ENCODE measurements at places on chromosomes 1 and 21. TPM values are rescaled to one million over a fixed set of nuclear protein-coding genes. Genes with fewer than 3 reads are reported as not detected.

- no peak overlapping the region for H3K27ac ChIP-seq
- H3K36me3 ChIP-seq = no peaks in the 10 kb centered on the region
- H3K4me3 ChIP-seq = no peak overlapping the region
- H3K27me3 ChIP-seq = no peaks in the 10 kb centered on the region
These were observed 302.2 kb downstream of the NTNG1 start for GRCh38 chr1:107443027-107443426.

SPRR2A gene
- not detected for total RNA-seq

OLFM3 gene
- total RNA-seq = not detected

MATN1 gene
- 0.91 TPM for total RNA-seq

- no peak for DNase-seq
- H3K27me3 ChIP-seq = no peaks in the 10 kb centered on the region
- H3K4me3 ChIP-seq = no peak overlapping the region
- no peaks in the 10 kb centered on the region for H3K4me1 ChIP-seq
These were observed 7.2 kb downstream of the SNX7 start for GRCh38 chr1:98668733-98669132.

- H3K27me3 ChIP-seq = no peaks in the 10 kb centered on the region
- H3K36me3 ChIP-seq = no peaks in the 10 kb centered on the region
- no peak overlapping the region for H3K4me3 ChIP-seq
- no peaks in the 10 kb centered on the region for H3K4me1 ChIP-seq
- no peak for DNase-seq
These were observed 251.1 kb upstream of the IRF2BP2 start for GRCh38 chr1:234861024-234861620.

- no peaks in the 10 kb centered on the region for H3K27me3 ChIP-seq
- H3K4me3 ChIP-seq = no peak overlapping the region
- no peaks in the 10 kb centered on the region for H3K36me3 ChIP-seq
- H3K4me1 ChIP-seq = no peaks in the 10 kb centered on the region
- no peak overlapping the region for H3K27ac ChIP-seq
- DNase-seq = no peak
These were observed 687.2 kb downstream of the MATN1 start for GRCh38 chr1:30036229-30036547.

GRCh38 chr1:229768232-229768631 is 142.2 kb downstream of the URB2 start:
- H3K27me3 ChIP-seq = no peaks in the 10 kb centered on the region
- no peak overlapping the region for H3K27ac ChIP-seq
- no peaks in the 10 kb centered on the region for H3K36me3 ChIP-seq
- no peak overlapping the region for H3K4me3 ChIP-seq
- DNase-seq = no peak

KCNA2 gene
- total RNA-seq = 0.35 TPM

SMAP2 gene
- 144 TPM for total RNA-seq

DNA sequence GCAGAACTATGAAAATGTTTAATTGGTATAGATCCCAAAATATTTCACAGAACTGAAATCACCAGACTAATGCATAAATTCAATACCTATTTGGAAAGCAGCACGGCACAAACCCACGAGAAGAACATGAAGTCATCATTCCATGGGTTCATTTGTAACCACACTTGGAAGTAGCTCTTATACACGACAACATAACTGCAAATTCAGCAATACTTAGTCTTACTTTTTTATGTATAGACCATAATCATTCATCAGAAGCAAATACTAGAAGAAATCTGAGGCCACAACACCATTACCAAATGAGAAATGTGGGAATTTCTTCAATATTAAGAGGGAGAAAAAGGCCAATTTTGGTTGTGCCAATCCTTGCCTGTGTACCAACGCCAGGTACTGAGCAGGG is 4.2 kb upstream of the UBE2G2 start:
- no peak for DNase-seq
- H3K4me1 ChIP-seq = peaks cover 10% of the 10 kb centered on the region
- no peak overlapping the region for H3K4me3 ChIP-seq
- no peaks in the 10 kb centered on the region for H3K27me3 ChIP-seq

DNA sequence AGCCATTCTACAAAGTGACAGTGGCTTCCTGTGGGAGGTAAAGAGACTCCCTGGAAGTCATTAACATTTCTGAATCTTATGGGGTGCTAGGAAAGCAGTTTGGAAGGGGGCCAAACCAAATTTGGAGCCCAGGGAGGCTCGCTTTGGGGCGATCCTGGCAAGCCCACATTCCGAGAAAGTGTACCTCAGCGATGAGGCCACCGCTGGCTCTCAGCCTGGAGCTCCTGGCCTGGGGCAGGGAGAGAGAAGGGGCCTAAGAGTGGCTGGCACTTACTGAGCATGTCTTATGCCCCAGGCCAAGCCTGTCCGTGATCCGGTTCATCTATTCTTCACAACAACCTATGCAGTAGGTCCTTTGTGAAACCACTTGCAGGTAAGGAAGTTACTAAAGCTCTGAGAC is 98.8 kb downstream of the CCDC185 start:
- H3K27me3 ChIP-seq = no peaks in the 10 kb centered on the region
- H3K36me3 ChIP-seq = no peaks in the 10 kb centered on the region
- no peak for DNase-seq

GRCh38 chr1:164137273-164137925 is 421.6 kb upstream of the PBX1 start:
- no peaks in the 10 kb centered on the region for H3K27me3 ChIP-seq
- H3K4me3 ChIP-seq = no peak overlapping the region
- no peak for DNase-seq
- H3K4me1 ChIP-seq = no peaks in the 10 kb centered on the region
- H3K27ac ChIP-seq = no peak overlapping the region

GRCh38 chr21:36188081-36188681 is 31.6 kb downstream of the DOP1B start:
- no peak overlapping the region for H3K4me3 ChIP-seq
- H3K36me3 ChIP-seq = no peaks in the 10 kb centered on the region
- H3K27ac ChIP-seq = no peak overlapping the region
- no peak for DNase-seq
- peaks cover 9% of the 10 kb centered on the region for H3K4me1 ChIP-seq
- H3K27me3 ChIP-seq = no peaks in the 10 kb centered on the region

CLDN14 gene
- not detected for total RNA-seq

GRCh38 chr21:44078411-44078981 is 28.7 kb upstream of the PWP2 start:
- peaks cover 56% of the 10 kb centered on the region for H3K36me3 ChIP-seq
- no peak overlapping the region for H3K27ac ChIP-seq
- no peak overlapping the region for H3K4me3 ChIP-seq

- H3K4me1 ChIP-seq = no peaks in the 10 kb centered on the region
- no peak overlapping the region for H3K4me3 ChIP-seq
- H3K36me3 ChIP-seq = no peaks in the 10 kb centered on the region
- no peaks in the 10 kb centered on the region for H3K27me3 ChIP-seq
These were observed 361.5 kb upstream of the ZP4 start for GRCh38 chr1:238252033-238252802.

- H3K4me1 ChIP-seq = no peaks in the 10 kb centered on the region
- H3K4me3 ChIP-seq = no peak overlapping the region
- no peak overlapping the region for H3K27ac ChIP-seq
- DNase-seq = no peak
These were observed 393.7 kb downstream of the HLX start for GRCh38 chr1:221272940-221273339.

KMO gene
- total RNA-seq = 1.4 TPM

- H3K27ac ChIP-seq = no peak overlapping the region
- no peaks in the 10 kb centered on the region for H3K36me3 ChIP-seq
- no peaks in the 10 kb centered on the region for H3K27me3 ChIP-seq
- H3K4me1 ChIP-seq = peaks cover 45% of the 10 kb centered on the region
- H3K4me3 ChIP-seq = no peak overlapping the region
- no peak for DNase-seq
These were observed 2.5 kb upstream of the UBASH3A start for GRCh38 chr21:42401154-42401553.

- no peaks in the 10 kb centered on the region for H3K27me3 ChIP-seq
- no peak overlapping the region for H3K27ac ChIP-seq
- H3K4me1 ChIP-seq = no peaks in the 10 kb centered on the region
These were observed 405.7 kb downstream of the NTNG1 start for GRCh38 chr1:107546576-107546975.

BCL2L15 gene
- total RNA-seq = 1.9 TPM

DNA sequence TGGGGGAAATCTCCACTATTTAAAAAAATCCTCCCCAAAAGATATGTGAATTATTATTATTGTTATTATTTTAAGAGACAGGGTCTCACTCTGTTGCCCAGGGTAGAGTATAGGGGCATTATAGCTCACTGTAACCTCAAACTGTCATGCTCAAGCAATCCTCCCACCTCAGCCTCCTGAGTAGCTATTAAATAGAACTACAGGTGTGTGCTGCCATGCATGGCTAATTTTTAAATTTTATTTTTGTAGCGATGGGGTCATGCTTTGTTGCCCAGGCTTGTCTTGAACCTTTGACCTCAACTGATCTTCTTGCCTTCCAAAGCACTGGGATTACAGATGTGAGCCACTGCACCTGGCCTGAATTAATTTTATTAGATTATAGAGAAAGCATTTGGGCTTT is 116.8 kb downstream of the RABGAP1L start:
- H3K27ac ChIP-seq = no peak overlapping the region
- no peaks in the 10 kb centered on the region for H3K27me3 ChIP-seq
- no peak overlapping the region for H3K4me3 ChIP-seq
- no peak for DNase-seq

DNA sequence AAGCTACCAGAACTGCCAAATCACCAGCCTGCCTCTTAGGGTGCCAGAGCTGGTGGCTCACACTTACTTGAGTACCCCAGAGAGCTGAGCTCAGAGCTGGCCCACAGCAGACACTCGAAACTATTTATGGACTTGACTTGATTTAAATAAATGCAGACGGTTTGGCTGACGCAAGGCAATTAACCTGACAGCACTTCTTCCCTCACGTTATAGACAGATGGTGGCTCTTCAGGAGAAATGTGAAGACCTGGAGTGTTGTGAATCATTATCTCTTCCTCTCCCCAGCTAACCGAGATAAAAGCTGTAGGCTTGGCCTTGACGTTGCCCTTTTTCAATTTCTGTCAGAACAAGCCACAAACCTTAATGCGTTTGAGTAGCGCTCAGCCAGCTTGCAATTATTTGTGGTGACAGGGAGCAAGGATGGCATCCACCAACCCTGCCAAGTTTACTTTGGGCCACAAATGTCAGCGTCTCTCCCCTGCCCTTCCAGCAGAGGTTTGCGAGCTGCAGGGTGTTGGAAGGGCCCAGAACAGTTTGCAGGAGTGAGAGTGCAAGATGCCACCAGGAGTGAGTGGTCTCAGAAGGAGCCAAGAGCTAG is 34.0 kb upstream of the BCAR3 start:
- DNase-seq = no peak
- no peak overlapping the region for H3K27ac ChIP-seq
- no peaks in the 10 kb centered on the region for H3K4me1 ChIP-seq
- H3K27me3 ChIP-seq = no peaks in the 10 kb centered on the region
- no peak overlapping the region for H3K4me3 ChIP-seq

MX2 gene
- total RNA-seq = 13.2 TPM

DNA sequence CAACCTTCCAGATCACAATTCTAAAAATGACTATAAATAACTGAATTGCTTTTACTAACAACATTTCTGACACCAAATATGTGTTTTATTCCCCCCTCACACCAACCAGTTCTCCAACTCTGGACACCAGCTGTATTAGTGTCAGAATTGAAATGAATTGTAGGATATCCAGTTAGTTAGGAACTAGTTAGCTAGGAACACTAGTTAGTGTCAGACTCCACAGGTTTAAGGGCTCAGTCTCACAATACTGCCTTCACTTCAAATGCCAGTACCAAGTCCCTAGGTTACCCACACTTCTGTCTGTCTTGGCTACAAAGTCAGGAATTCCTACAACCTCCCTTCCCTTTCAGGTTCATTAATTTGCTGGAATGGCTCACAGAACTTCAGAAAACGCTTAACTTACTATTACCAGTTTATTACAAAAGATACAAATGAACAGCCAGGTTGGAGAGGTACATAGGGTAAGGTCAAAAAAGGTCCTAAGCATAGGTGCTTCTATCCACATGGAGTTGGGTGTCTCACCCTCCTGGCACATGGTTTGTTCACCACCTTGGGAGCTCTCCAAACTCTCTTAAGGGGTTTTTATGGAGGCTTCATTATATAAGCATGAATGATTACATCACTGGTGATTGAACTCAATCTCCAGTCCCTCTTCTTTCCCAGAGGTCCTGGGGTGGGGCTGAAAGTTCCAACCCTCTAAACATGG is 4.2 kb downstream of the STXBP3 start:
- DNase-seq = no peak
- peaks cover 12% of the 10 kb centered on the region for H3K36me3 ChIP-seq
- H3K4me1 ChIP-seq = peaks cover 33% of the 10 kb centered on the region
- no peak overlapping the region for H3K27ac ChIP-seq
- H3K27me3 ChIP-seq = no peaks in the 10 kb centered on the region

TEDDM1 gene
- total RNA-seq = not detected

TCEA3 gene
- total RNA-seq = 1.7 TPM

Data from CD8-positive, alpha-beta memory T cell (primary cell).